ENCODE measurements at places on chromosomes 11 and 22. TPM values are rescaled to one million over a fixed set of nuclear protein-coding genes. Genes with fewer than 3 reads are reported as not detected.

- no peak for DNase-seq
Observed at GRCh38 chr11:44944853-44945235, 5.8 kb downstream of the TP53I11 start.

GRCh38 chr11:71066311-71066710, 186.1 kb downstream of the SHANK2 start:
- DNase-seq = no peak

- DNase-seq = no peak
Observed at GRCh38 chr22:25797498-25798290, 55.7 kb downstream of the MYO18B start.

GRCh38 chr11:44333271-44334218, 23.6 kb upstream of the ALX4 start:
- no peak for DNase-seq

DNA sequence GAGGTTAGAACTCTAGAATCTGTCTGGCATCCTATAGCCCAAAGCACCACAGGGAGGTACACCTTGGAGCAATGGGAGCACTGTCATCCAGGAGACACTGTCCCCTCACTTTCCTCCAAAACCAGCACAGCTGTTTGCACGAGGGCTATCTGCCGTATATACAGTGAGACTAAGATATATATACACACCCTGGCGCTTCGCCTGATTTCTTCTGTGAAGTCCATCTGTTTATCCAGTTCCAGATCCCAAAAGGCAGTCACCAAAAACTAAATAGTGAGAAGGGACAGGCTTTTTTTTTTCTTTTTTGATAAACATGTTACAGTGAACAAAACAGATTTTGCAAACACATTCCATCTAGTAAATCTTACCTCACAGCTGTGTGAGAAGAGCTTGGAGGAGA, 68.5 kb downstream of the ARFGAP2 start:
- no peak for DNase-seq

DNA sequence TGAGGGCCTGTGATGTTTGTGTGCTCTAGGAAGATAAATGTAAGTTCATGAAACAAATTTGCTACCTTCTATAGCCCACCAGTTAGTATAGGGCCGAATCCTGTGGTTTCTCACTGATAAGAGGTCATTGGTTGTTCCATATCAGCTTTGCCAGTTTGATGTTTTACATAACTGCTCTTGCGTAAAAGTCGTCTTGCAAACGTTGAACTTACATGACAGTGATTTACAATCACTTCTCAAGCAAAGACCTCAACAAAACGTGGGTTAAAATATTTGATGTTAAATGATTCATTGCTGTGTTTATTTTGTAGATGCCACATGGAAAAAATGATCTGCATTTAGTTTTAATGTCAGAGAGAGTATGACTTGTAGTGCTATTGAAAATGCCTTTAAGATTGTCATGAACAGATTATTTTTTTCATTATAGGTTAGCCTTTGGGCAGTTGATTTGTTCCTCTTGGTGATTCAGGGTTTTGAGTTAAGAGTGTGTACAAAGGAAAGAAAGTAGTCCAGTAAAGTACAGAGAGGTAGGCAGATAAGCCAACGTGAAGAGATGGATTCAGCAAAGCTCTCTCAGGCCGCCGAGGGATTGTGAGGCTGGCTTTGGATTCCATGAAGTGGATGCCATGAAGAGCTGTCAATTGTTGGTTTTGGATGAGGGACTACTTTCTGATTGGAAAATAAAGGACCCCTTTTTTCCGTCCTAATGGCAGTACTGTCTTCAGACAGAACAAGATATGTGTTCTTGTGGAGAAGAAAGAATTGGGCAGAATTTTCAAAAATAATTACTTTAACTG, 2.6 kb downstream of the EWSR1 start:
- no peak for DNase-seq

DNA sequence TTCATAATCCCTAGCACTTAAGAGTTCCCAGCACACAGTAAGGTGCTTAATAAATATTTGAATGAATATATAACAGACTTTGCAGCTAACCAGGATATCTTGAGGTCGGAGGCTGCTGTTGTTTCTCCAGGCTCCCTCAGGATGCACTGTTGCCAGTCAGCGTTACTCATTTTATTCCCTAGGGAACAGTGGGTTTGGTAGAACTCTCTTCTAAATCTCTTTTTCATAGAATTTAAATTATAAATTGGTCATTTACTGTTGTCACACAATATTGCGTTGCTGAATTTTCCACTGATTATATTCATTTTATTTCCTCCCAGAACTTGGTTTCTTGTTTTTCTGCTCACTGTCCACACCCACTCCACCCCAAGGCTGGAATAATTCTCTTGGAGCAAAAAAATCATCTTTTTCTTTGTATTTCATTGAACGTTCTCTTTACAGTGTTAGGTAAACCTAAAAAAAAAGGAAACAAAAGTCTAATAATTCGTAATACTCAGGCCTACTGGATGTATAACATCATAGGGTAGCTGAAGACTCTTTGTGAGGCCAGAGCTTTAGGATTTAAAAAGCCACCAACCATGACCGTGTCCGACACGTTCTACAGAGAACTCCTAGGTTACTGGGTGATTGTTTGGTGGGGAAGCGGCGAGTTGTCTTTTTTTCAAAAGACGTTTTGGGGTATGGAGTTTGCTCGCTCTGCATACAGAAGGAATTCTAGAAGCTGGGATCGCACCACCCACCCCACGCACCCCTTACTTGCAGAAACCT, 766 bp upstream of the CAPRIN1 start:
- DNase-seq = no peak

- DNase-seq = no peak
Observed at GRCh38 chr11:95688501-95689222, 100.9 kb downstream of the FAM76B start.

GRCh38 chr11:43242401-43242800, 69.4 kb upstream of the API5 start:
- DNase-seq = no peak

DNA sequence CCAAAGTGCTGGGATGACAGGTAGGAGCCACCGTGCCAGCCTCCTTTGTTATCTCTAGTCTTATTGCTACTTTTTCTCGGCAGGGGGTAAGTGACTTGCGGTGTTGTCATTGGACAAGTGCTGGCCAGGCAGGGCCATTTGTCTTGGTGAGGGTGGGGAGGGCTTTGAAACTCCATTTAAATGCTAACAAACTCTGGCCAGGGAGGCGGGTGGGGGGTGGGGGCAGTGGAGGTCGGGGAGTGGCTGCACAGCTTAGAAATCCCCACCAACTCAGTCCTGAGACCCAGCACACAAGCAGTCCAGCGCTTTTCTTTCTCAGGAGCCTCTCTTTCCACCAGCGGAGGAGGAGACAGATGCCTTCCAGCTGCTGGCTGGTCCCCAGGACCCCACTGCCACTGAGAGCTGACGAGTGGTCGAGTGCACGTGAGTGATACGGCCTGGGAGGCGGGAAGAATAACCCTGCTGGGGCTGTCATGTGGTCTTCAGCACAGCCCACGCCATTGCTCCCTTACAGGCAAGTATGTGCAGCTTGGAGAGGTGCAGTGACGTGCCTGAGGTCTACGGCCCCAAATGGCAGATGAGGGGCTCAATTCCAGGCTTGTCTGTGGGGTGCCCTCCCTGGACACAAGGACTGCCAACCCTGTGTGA, 24.2 kb upstream of the OSBPL5 start:
- no peak for DNase-seq

- DNase-seq = no peak
Observed at GRCh38 chr22:32987081-32987631, 71.0 kb downstream of the SYN3 start.

GRCh38 chr11:65390996-65391395, 4.6 kb downstream of the FRMD8 start:
- no peak for DNase-seq

GRCh38 chr11:84437071-84437980, 1151.2 kb upstream of the CCDC90B start:
- DNase-seq = no peak

- peak; percentile 91 for DNase-seq
Observed at GRCh38 chr11:58579192-58580129, 598 bp downstream of the ZFP91 start.

GRCh38 chr11:60946601-60947264, 5.2 kb downstream of the SLC15A3 start:
- DNase-seq = no peak

DNA sequence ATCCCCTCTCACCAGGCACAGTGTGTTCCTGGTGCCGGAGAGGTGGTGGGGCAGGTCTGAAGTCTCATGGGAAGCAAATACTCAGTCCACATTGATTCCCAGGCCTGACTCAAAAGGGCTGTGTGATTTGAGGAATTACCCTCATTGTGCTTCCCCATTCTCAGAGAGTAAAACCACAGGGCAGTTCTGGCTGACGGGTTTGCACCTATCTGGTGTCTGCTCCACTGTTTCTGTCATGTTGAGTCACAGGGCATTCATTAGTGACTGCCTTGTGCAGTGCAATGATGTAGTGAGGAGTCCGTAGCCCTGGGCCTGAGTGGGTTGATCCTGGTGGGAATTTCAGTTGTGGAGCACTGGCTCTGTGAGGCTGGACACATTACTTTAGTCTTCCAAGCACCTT, 85.2 kb upstream of the ARHGAP20 start:
- peak; percentile 30 for DNase-seq

DNA sequence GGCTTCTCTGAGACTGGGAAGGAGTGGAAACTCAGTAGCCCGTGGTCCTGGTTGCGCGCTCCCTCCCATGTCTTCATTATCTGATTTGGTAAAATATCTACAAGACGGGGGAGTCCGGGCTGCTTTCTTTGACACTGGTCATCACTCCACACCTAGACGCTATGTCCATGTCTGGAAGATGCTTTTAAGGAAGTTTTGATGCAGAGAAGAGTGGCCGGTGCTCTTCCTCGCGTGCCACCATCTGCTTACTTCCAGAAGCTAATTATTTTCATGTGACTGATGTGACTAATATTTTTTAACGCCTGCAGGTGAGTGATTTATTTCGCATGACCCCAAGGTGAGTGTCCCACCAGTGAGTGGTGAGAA, 339 bp upstream of the TRIM21 start:
- no peak for DNase-seq

DNA sequence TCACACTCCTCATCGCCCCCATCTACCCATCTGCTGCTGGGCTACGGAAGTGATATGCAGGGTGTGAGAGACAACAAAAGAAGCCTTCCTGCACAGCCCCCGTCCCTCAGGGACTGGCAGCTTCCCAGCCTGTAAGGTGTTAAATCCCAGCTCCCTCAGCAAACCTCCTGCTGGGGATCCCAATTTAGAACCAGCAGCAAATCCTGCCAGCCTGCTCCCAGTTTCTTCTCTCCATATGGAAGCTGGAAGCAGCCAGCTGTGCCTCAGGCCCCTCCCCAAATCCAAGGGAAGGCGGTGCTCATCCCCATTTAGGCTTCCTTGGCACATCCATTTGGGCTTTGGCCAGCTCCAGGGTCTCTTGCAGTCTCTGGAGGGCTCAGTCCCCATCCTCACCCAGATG, 47.5 kb downstream of the PAMR1 start:
- no peak for DNase-seq

GRCh38 chr11:128520206-128520887, 67.0 kb downstream of the ETS1 start:
- DNase-seq = no peak

GRCh38 chr22:38802671-38803121, 8.8 kb upstream of the DNAL4 start:
- no peak for DNase-seq

DNA sequence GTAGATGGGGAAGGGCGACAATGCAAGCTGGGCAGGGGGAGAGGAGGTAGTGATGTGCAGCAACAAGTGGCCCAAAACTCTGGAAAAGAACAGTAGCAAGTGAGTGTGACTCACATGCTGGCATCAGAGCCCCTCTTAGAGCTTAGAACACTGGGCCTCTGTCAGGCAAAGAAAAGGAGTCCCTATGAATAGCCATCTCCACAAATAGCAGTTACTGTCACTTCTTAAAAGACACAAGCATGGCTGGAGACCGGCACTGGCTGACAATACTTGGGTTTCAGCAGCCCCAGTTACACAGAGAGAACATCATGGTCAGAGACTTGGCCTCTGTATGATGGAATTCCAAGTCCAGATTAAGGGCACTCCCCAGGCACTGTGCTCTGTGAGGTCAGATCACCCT, 58.2 kb downstream of the PRCP start:
- no peak for DNase-seq

DNA sequence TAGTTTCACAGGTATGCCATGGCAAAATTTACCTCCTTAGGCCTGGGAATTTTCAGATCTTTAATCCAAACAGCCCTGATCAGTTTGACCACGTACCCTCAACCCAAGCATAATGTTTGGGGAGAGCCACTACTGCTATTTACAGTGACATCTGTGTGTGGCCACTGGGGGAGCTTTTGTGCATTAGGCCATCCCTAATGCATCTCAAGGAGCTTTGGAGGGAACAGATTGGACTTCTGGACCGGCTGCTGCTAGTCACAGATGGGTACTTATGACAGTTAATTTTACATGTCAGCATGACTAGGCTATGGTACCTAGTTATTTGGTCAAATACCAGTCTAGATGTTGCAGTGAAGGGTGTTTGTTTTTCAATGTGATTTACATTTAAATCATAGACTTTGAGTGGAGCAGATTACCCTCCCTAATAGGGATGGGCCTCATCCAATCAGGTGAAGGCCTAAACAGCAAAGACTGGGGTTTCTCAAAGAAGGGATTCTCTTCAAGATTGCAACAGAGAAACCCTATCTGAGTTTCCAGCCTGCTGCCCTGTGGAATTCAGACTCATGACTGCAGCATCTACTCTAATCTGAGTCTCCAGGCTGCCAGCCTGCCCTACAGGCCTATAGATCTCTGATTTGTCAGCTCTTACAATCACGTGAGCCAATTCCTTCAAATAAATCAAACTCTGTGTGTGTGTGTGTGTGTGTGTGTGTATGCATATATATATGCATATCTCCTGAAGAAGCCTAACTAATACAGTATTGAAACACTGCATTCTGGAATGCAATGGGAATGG, 38.0 kb upstream of the GALNT18 start:
- no peak for DNase-seq

The DMC1 gene
- not detected for polyA plus RNA-seq

The OR8A1 gene
- not detected for polyA plus RNA-seq

The IGSF9B gene
- not detected for polyA plus RNA-seq

The PLEKHA7 gene
- not detected for polyA plus RNA-seq

The MMP8 gene
- polyA plus RNA-seq = not detected

The FXYD2 gene
- polyA plus RNA-seq = 0.75 TPM

The TMPRSS13 gene
- polyA plus RNA-seq = 0.84 TPM

The VSTM5 gene
- polyA plus RNA-seq = not detected

The CAT gene
- polyA plus RNA-seq = 224 TPM

Measured in naive B cell (primary cell).